ENCODE measurements at places on chromosomes 2 and 18.

DNA sequence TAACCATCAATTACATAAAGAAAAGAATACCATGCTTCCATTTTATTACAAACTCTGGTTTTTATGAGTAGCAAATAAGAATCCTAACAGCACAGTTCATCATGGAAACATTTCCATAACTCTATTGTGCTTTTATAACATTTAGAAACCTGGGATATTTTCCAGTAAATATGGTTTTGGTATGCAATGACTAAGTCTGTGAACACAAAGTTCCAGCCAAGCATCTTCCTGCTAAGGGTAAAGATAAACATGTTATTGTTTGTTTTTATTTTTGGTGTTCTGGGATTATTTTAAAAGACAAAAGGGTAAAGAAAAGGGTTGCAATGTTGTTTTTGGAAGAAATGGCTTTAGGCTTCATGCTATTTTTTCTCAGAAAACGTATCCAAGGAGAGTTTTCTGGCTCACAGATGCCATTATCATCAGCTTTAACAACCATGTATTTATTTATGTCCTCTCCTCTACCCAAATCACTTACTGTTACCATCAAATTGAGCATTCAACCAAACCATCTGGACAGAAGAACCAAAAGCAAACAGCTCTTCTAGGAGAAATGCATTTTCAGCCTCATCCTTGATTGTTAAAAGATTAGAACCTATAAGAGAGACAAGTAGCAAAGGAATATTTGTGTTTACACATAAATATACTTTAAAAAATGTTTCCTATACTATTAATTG lies 116.0 kb downstream of the PLA2R1 start:
- DNase-seq, result no peak

DNA sequence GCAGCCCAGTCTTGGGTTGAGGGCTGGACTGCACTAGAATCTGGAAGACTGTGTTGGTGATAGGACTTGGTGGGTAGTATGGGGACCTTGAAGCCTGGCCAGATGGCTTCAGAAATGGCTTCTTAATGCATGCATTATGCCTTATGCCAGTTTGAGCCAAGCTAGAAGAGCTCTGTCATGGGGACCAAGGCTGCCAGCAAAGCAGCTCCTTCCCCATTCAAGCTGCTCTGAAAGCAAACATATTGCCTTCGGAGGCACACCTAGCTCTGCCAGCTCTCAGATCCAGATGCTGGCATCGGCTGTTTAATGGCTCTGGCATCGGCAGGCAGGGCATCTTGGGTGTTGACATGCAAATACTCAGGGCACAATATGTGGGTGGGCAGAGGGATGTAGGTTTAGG lies 59.0 kb upstream of the IGFBP5 start:
- no peak for DNase-seq

- no peak for DNase-seq
Measured at GRCh38 chr2:50752237-50752636, 279.7 kb downstream of the NRXN1 start.

- DNase-seq, result no peak
Measured at GRCh38 chr18:6592522-6592921, 137.0 kb upstream of the ARHGAP28 start.

- no peak for DNase-seq
Measured at GRCh38 chr18:62497190-62497772, 25.5 kb upstream of the ZCCHC2 start.

DNA sequence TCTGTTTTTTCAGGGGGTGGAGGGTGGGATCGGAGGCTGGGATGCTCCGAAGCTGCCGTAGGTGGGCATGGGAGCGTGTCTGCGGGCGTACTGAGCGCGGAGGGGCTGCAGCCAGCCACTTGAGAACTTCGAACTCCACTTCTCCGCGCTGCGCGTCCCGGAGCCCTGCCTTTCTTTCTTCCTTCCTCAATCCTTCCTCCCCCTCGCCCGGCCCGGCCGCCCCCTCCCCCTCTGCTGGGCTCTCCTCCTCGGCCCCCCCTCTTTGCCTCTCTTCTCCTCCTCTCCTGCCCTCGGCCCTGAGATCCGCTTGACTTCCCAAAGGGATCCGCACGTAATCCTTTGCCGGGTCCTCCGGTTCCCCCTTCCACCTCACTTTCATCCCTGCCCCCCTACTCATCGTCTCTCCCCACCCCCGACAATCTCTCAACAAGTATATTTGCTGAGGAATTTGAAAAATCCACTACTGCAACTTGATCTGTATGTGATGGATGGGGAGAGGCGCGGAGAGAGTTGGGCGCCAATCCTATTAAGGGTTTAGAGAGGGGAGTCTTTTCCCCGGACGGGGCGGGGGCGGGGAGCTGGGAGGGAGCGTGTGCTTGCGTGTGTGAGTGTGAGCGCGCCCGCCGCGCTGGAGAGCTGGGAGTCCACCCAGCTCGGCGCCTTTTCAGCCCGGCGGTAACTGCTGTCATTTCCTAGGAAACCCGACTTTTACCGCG lies 1.1 kb downstream of the GLI2 start:
- DNase-seq, result no peak

DNA sequence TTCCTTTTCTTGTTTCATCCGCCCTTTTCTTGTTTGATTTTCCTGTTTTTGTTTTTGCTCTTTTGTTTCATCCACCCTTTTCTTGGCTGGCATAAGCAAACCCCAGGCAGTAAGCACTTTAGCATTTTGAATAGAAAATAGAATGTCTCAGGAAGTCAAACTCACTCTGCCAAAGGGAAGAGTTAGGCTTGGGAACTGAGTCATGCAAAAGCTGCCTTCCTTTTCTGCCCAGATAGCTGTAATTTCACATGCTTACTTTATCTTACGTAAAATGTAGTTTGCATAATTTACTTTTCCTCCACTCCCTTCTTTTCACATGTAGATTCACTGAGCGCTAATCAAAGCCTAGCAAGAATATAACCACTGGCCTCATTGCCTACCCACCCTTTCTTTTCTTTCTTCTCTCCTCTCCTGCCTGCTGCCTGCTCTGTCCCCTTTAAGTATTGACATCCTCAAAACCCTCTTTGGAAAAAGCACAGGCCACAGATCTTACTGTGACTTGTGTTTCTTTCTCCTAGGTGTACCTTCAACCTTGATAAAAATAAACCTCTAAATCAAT lies 48.4 kb downstream of the CNGA3 start:
- DNase-seq, result no peak

DNA sequence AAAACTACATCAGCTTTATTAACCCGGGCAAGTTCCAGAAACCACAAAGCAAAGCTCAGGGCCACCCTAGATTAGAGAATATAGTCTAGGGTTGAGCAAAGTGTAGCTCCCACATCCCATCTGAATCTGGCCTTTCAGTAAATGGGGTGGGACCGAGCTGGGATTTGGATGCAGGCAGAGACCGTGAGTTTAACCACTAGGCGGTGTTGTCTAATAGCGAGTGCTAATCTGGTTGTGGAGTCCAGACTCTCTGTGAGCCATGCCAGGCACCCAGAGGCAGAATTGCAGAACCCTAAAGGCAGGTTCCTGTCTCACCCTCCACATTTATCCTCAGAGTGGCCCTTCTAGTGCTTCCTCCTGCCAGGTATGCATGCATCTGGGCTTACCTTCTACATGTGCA lies 435.9 kb downstream of the TSN start:
- peak; percentile 35 for DNase-seq

DNA sequence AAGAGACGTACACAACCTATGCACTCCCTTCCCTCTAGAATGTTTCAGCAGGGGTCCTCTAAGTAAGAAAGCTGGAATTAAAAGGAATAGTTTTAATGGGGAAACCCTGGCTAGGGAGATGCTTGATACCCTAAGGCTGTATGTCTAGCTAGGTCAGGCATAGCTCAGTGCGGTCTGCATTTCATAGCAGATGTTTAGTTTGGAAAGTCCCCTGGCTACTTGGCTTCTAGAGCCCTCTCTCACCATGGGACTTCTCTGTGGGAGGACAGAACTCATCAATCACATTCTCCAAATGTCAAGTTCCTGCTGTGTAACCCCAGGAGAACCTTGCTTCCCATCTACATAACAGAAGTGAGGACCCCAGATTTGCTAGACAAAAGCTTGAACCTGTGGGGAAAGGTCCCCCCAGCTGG lies 24.1 kb upstream of the ANXA4 start:
- peak; percentile 66 for DNase-seq

DNA sequence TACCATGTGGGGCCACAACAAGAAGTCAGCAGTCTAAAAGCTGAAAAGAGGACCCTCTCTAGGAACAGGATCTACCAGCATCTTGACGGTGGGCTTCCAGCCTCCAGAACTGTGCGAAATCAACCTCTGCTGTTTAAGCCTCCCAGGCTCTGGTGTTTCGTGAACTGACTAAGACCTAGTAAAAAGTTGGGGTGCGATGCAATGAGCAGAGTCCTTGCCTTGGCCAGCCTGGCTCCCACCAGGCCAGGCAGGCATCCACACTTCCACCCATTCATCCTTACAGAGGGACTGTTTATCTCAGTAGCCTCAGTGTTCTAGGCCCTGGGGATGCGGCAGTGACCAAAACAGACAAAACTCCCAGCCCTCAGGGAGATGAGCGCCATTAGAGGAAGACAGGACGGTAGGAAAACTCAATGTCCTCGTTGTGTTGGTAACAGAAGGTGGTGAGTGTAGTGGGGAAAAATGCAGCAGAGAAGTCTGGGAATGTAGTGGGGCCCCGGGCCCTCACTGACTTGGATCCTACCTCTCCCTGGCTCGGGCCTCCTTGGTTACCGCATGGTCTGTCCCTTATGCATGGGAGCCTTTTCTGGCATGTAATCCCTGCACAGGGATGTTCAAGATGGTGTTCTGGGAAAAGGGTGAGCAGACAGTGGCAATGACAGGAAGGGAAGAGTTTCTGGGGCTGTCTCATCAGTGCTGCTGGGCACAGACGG lies 271.8 kb upstream of the HS6ST1 start:
- no peak for DNase-seq

DNA sequence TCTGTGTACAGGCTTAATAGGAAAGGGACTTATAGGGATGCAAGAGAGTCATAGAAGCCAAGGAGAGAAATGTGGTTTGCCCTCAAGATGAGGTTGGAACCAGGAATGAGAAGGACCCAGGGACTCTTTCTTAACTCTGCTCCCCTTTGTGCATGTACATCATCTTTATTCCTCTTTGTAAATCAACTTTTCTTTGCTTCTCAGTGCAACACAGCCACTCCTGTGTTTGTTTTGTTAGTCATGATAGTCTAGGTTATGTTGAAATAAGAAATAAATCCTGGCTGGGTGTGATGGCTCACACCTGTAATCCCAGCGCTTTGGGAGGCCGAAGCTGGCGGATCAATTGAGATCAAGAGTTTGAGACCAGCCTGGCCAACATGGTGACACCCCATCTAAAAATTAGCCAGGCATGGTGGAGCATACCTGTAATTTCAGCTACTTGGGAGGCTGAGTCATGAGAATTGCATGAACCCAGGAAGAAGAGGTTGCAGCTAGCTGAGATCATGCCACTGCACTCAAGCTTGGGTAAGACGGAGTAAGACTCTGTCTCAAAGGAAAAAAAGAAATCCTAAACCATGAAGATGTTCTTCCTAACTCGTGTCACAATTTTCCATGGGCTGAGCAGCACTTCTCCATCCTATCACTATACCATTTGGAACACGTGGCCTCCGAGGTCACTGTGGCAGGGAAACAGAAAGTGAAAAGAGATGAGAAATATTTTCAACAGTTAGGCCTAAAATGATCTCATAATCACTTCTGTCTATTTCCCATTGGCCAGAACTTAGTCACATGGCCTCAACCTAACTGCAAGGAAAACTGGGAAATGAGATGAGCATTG lies 73.0 kb upstream of the TMEM17 start:
- no peak for DNase-seq

GRCh38 chr2:201500534-201500933 lies 49.0 kb downstream of the STRADB start:
- no peak for DNase-seq

- DNase-seq, result no peak
Measured at GRCh38 chr2:18345848-18346247, 214.6 kb downstream of the RDH14 start.

- DNase-seq, result no peak
Measured at GRCh38 chr18:63697097-63697660, 5.6 kb upstream of the SERPINB11 start.

GRCh38 chr2:224392545-224392944 lies 9.4 kb downstream of the FAM124B start:
- no peak for DNase-seq

- no peak for DNase-seq
Measured at GRCh38 chr2:15096873-15097272, 464.3 kb downstream of the NBAS start.

GRCh38 chr2:50770299-50770698 lies 261.6 kb downstream of the NRXN1 start:
- no peak for DNase-seq

Measured in GM12865 (cell line).